ENCODE measurements at places on chromosomes 6 and 20.

DNA sequence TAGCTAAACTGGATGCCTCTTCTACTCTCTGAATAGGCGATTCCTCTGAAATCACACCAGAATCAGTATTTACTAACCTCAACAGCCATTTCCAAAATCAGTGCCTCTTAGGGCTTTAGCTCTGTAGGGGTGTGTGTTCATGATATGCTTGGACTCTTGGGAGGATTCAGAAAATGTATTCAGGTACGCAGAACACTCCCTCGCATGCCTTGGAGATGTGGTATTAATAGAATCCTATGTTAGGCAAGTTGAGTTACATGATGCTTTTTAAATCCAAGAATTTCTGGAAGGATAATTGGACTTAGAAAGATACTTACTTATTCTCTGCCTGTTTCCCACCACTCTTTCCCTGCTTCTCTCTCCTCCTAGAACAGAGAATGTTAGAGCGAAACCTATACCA, 31.8 kb upstream of the PBOV1 start:
- peaks cover 4% of the 10 kb centered on the region for H3K27me3 ChIP-seq
- DNase-seq = no peak
- no peak overlapping the region for H3K4me3 ChIP-seq
- peaks cover 6% of the 10 kb centered on the region for H3K4me1 ChIP-seq

DNA sequence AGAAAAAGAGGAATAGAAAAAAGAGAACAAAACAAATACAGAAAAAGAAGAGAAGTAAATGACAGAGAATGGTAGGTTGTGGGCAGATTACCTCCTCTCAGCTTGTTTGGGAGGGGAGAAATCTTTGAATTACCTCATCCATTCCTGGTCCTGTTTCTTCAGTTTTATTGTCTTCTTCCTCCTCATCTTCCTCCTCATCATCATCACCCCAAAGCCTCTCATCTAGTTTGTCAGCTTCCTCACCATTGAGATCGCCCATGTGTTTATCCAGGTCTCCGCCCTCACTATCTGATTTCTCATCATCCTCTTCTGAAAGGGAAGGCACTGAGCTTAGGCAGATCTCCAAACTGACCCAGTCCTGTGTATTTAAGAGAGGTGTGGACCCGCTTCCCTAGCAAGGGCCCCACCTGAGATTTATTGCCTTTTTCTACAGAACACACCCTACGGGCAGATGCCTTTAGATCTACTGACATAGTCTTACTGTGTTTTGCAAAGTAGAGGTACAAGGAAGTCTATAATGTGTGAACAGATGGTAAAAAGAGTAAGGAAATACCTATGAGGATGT, 24.2 kb upstream of the LYRM2 start:
- H3K4me1 ChIP-seq = no peaks in the 10 kb centered on the region
- DNase-seq = no peak

DNA sequence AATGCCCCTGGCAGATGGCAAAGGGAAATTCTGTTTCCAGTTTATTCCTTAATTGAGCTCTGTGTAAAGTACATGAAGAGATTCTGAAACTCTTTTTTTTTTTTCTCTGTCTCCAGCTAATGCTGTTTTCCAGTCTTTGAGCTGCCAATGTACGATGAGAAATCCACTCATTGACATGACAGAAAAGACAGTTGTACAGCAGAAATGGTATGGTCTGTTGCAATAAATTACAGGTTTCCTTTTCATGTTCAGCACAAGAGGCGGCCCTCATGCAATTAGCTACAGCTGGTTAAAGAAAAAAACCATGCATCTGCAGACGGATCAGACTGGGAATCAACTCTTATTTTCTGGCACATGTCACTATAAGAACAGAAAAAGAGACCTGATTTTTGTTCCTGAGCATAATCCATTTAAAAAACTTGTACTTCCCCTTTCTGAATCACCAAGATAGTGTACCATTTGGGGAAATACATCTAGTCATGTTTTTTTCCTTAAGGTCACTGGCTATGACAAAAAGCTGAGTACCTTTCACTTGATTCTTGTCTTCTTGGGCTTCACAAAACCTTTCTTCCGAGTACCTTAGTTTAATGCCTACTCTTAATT, 289.8 kb upstream of the PREP start:
- no peaks in the 10 kb centered on the region for H3K36me3 ChIP-seq
- H3K4me3 ChIP-seq = no peak overlapping the region
- no peak overlapping the region for H3K27ac ChIP-seq
- H3K27me3 ChIP-seq = no peaks in the 10 kb centered on the region
- H3K4me1 ChIP-seq = no peaks in the 10 kb centered on the region

DNA sequence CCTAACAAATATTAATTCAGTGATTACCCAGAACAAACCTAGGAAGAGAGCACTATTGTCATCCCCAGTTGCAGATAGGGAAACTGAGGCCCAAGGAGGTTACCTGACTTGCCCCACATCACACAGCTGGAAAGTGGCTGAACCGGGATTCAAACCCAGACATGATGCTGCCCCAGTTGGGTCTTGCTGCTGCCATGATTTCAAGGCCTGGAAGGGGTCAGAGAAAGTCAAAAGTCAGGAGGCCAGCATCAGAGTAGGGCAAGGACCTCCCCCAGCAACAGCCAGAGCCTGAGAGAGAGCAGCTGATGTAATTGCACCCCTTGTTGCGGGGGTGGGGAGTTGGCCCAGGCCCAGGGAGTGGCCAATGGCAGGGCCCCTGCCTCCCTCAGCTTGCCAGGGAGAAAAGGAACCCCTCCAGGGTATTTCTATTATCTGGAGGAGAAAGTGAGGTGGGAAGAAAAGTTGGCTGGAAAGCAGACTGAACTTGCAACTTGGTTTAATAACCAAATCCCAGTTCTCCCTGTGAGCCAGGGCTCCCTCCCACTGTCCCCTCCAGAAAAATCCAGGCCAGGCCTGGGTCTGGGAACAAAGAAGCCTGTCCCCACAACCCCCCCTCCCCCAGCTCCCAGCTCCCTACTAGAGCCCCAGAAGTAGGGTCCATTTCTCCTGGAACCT, 83.6 kb downstream of the MRPL14 start:
- no peak overlapping the region for H3K27ac ChIP-seq
- no peak overlapping the region for H3K4me3 ChIP-seq
- peaks cover 14% of the 10 kb centered on the region for H3K27me3 ChIP-seq

DNA sequence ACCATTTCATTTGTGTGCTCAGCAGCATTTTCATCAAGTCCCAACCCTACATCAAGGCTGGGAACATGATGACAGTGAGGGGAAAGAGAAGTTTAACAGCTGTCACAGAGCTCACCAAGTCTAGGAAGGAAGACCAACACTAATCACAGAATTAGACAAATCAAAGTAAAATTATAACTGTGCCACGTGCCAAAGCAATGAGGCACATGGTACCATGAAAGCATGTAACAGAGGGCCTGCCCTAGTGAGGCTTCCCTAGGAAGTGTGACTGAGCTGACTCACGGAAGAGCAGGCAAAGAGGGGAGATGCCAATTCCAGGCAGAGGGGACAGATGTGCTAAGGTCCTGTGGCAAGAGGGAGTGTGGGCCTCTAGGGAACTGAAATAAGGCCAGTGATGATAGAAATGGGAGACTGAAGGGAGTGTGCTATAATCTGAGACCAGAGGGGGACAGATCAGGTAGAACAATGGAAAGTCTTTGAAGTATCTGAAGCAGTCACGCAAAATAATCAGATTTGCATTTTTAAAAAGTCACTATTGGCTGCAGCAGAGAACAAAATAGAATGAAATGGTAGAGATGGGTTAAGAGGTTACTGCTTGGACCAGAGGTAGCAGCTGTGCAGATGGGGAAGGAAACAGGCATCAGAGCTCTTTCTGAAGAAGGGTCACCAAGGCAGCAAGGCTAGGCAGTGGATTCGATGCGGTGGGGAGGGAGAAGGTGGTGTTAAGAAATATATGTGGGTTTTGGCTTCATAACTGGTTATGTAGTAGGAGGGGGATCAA, 86.8 kb downstream of the GPR6 start:
- H3K4me1 ChIP-seq = peaks cover 19% of the 10 kb centered on the region
- H3K36me3 ChIP-seq = no peaks in the 10 kb centered on the region
- H3K27ac ChIP-seq = no peak overlapping the region
- H3K4me3 ChIP-seq = no peak overlapping the region

Measured in endothelial cell (in vitro differentiated cells).